Kidney glomerular epithelial cell (primary cell): ENCODE measurements at places on chromosomes 4 and X.

DNA sequence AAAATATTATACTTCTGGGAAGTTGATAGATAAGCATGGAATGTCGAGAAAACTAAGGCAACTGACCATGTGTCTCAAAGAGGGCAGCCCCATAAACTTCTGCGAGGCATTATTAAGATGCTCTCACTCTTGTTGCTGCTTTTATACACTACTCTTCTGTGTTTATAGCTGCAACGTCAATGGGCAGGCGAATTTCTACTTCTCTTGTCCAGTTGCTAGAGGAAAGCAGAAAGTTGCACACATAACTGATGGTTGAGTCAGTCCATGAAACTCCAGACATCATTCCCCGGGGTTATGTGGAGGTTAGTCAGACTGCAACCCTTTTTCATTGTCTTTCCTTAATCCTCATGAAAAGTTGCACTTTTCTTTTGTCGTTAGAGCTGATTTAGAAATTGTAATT lies 39.8 kb downstream of the VCX3B start:
- no peak for DNase-seq

GRCh38 chr4:151561551-151562256 lies 152.7 kb downstream of the FHIP1A start:
- DNase-seq: no peak

DNA sequence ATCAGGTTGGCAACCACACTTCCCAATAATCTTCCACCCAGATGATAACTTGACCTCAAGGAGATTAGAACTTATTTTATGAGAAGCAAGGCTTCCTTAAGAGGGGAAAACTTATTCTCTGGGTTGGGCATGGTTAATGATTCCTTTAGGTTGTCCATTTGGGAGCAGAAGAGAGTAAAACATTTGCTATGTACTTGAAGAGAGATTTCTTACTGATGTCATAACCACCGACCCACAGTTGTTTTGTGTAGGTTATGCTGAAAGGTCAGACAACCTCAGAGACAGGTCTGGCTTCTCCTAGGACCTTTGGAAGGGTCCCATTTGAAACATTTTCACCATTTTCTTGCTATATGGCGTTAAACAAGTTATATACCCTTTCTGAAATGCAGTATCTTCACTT lies 56.1 kb downstream of the FAM114A1 start:
- DNase-seq: no peak

GRCh38 chr4:151173871-151174270 lies 74.4 kb downstream of the RPS3A start:
- DNase-seq: no peak

GRCh38 chrX:100407147-100407783 lies 2.8 kb downstream of the PCDH19 start:
- DNase-seq: no peak

DNA sequence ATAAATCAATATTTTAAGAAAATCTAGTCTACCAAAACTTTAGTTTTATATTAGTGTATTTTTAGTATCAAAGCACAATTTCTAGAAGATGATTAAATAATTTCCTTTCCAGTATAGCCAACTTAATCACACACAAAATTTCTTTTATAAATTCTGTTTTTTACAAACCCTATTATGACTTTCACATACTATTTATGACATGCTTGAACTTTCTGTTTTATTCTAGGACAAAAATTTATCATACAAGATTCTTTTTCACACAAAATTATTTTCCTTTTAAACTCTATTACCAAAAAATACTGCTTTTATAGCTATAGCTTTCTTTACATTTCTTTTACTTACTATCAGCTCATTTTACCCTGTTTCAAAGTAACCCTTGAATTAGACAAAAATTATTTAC lies 149.5 kb downstream of the OR13H1 start:
- no peak for DNase-seq
